ENCODE measurements at places on chromosomes 11 and 22.

GRCh38 chr11:13336246-13336878, 58.8 kb downstream of the BMAL1 start:
- DNase-seq, result no peak

- no peak for DNase-seq
Observed at GRCh38 chr11:7949934-7950333, 8.4 kb upstream of the OR10A3 start.

- DNase-seq, result peak; percentile 39
Observed at GRCh38 chr11:78195917-78196560, 7.3 kb downstream of the USP35 start.

DNA sequence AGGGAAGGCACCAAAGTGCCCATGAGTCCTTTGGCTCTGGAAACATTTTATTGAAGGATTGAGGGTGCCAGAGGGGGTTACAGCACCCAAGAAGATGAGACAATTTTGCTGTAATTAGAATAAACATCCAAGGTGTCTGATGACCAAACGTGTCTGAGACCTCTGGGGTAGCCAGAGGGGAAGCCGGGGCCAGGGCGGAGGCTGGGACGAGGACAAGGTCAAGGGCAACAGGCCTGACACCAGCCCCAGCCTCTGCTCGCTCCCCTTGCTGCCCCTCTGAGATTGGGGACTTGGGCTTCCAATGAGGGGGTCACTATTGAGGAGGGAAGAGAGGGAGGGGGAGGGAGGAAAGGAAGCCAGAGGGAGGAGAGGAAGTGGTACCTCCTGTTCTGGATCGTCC, 25.6 kb downstream of the TMPRSS6 start:
- DNase-seq, result no peak

- no peak for DNase-seq
Observed at GRCh38 chr22:48576333-48577013, 1251.2 kb downstream of the BRD1 start.

DNA sequence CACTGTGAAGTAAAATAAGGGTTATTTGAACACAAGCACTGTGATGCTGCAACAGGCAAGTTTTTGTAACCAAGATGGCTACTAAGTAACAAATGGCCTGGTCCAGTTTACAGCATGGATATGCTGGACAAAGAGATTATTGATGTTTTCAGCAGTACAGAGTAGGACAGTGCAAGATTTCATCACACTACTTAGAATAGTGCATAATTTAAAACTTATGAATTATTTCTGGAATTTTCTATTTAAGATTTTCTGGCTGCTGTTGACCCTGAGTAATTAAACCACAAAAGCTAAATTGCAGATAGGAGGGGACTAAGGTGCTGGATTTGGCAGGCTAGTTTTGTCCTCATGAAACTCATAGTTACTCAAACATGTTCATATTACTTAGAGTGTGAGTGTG, 33.1 kb downstream of the CEP295 start:
- no peak for DNase-seq

DNA sequence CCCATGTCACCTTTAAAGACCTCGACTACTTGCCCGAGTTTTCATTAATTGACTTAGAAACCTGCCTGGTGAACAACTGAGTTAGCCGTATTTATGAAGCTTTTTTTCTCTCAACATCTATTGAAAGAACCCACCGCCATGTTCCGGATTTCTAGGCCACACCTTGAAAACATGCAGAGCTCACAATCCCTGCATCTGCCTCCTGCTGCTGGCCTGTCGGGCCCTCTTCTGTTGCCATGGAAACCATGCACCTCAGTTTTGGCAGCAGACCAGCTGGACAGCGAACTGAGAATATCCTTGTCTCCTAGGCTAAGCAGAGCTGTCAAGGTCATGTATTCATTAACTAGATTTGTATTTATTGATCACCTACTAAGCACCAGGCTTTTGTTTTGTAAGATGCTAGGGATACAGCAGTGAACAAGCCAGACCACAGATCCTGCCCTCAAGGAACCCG, 4.3 kb upstream of the PATZ1 start:
- DNase-seq, result no peak

- DNase-seq, result peak; percentile 88
Observed at GRCh38 chr11:288478-289397, at the start of gene PGGHG. Gene PGGHG, plus strand, starts transcription at chr11:289126. Its CDS starts 691 bp downstream, at chr11:289817.

DNA sequence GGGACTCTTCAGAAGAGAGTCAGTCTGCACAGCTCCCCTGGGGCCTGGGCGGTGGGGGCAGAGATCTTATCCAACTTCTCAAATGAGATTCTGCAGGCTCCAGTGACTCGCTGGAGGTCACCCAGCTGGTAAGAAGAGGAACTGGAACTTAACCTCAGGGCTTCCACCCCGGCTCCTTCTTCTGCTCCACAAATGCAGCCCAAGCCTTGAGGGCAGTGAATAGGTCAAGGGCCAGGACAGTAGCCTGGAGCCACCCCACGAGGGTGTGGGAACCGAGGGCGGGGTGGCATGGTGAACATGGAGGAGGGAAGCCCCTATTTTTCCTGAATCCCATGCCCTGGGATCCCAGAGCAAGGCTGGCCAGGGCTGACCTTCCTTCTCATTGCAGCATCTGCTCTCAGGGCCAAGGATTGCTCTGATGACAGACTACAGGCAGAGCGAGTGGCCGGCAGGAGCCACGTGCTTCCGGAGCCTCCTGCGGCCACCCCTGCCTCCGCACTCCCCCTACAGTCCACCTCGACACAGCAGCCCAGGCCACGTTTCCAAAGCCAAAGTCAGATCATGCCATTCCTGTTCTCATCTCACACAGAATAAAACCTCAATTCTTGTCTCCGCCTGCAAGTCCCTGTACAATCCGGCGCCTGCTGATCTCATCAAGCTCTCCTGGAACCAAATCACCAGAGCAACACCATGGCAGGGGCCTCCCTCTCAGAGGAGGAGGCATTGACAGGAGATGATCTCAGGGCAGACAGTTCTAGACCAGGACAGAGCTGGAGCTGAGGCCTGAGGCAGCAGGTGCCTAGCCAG, 21.1 kb upstream of the UPK3A start:
- DNase-seq, result no peak

GRCh38 chr11:3231851-3232744, at the start of gene MRGPRE:
Gene MRGPRE, minus strand, starts transcription at chr11:3232417. Its CDS starts 3,618 bp downstream, at chr11:3228799.
- DNase-seq, result no peak

DNA sequence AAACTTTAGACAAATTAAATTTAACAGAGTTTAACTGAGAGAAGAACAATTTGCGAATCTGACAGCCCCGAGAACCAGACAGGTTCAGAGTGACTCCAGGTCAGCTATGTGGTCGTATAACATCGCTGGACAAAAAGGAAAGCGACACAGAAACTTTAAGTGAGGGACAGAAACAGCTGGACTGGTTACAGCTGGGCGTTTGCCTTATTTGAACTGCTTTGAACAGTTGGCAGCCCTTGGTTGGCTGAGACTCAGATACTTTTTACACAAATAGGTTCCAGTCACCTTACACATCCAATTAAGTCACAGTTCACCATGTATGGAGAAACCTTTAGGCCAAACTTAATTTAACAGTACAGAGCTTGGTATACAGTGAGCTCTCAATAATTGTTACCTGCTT, 436.9 kb downstream of the GUCY1A2 start:
- DNase-seq, result no peak

- peak; percentile 53 for DNase-seq
Observed at GRCh38 chr11:64362339-64362738, 3.4 kb downstream of the RPS6KA4 start.

DNA sequence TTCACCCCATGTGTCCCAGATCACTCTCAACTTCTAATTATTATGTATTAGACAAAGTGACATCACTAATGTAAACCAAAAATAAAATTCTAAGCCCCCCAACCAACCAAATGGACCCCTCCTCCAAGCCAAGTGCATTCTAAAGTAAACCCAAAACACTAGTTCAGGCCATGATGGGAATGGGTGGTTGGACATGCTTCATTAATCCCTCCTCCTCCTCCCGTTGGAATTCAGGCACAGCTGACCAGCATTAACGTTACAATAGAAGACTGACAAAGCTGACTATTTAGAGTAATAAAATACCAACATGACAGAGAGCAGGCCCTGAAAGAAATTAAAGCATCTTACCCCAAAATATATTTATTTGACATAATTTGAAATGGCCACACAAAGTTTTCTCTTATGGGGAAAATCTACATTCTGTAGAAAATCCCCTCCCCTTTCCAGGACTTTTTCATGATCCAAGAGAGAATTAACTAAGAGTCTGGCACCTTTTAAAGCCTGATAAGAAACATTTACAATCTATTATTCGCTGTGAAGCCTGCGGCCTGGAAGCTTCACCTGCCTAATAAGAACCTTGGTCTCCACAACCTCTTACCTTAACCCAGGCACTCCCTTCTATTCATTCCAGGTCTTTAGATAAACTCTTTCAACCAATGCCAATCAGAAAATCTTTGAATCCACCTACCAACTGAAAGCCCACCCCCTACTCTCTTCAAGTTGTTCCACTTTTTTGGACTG, 948.5 kb upstream of the CCDC90B start:
- no peak for DNase-seq

- DNase-seq, result no peak
Observed at GRCh38 chr11:135043434-135043833, 631.4 kb upstream of the B3GAT1 start.

DNA sequence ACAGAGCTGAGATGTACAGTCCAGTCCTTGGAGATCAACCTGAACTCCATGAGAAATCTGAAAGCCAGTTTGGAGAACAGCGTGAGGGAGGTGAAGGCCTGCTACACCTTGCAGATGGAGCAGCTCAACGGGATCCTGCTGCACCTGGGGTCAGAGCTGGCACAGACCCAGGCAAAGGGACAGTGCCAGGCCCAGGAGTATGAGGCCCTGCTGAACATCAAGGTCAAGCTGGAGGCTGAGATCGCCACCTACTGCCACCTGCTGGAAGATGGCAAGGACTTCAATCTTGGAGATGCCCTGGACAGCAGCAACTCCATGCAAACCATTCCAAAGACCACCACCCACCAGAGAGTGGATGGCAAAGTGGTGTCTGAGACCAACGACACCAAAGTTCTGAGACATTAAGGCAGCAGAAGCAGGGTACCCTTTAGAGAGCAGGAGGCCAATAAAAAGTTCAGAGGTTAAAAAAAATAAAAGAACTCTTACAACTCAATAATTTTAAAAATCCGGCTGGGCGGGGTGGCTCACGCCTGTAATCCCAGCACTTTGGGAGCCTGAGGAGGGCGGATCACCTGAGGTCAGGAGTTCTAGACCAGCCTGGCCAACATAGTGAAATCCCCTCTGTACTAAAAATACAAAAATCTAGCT, 69.9 kb upstream of the RTL6 start:
- DNase-seq, result peak; percentile 79

- no peak for DNase-seq
Observed at GRCh38 chr11:2074266-2074825, 64.8 kb downstream of the IGF2 start.

GRCh38 chr11:85682330-85683305, 3.4 kb downstream of the CCDC89 start:
- peak; percentile 81 for DNase-seq

DNA sequence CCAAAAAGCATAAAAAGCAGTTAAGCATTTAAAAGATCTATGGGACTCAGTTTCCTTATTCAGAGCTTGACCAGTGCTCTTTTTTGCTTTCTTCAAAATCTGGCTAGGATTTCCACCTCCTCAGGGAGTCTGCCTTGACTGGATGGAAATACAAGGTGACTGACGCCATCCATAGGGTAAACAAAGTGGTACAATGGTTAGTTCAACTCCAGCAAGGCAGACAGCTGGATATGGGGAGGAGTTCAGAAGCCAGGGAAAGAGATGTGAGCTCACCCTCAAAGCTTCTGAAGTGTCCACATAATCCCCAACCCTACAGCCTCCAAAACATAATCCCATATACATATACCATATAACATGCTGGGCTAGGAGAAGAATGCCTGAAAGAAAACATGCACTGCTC, 52.0 kb downstream of the KIRREL3 start:
- DNase-seq, result no peak

- no peak for DNase-seq
Observed at GRCh38 chr11:36009473-36009872, 65.6 kb downstream of the LDLRAD3 start.

GRCh38 chr11:126331286-126331685, 24.2 kb upstream of the ST3GAL4 start:
- DNase-seq, result peak; percentile 54

GRCh38 chr11:76415073-76415472, 29.7 kb upstream of the EMSY start:
- DNase-seq, result no peak

GRCh38 chr11:59097113-59097708, 9.8 kb upstream of the FAM111B start:
- DNase-seq, result peak; percentile 87

DNA sequence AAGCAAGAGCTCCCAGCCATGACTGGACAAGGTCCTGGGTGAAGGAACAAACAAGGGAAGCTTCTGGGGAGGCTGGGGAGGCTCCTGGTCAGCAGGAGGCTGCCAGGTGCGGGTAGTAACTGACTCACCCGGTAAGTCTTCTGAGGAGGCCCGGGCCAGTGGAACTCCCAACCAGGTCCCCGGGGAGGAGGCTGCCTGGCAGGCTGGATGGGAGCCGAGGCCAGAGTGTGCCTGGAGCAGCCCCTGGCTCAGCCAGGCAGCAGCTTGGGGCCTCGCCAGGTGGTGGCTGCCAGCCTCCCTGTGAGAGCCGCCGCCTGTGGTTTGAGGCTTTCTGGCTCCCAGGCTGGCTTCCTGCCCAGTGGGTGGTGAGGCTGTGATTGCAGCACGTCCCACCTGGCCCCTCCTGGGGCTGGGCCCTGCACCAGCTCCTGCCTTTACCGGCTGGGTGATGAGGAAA, 46.2 kb downstream of the IGF2 start:
- peak; percentile 80 for DNase-seq

- DNase-seq, result no peak
Observed at GRCh38 chr11:19868281-19868821, 155.7 kb downstream of the NAV2 start.

DNA sequence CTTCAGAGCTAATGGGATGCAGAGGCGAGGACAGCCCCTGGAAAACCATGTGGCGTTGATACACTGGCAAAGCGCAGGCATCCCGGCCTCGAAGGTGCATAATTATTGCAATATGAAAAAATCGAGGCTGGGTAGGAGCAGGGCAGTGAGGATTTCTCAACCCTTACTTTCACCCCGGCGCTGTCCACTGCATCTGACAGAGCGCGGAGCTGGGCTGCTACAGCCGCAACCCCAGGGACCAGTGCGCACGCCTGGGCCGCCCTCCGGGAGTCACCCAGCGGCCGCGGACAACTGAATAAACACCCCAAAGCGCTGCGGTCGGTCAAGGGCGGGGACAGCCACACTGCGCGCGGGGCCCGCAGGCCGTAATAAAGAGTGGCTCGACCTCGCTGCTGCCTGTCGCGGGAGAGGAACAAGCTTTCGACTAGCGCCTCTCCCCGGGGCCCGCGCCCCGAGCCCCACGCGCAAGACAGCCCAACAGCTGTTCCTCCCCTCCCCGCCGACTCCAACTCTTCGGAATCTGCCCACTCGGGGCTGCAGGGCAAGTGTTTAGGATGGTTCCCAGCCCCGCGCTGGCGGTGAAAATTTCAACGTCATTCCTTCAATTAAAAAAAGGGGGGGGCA, 3.6 kb upstream of the WT1 start:
- DNase-seq, result no peak

Data from activated effector memory CD4-positive, alpha-beta T cell treated with anti-CD3 and anti-CD28 coated beads, Interleukin-2, amount 50 U/mL, for 16 hours (primary cell).